ENCODE measurements at places on chromosomes 12 and 14.

- DNase-seq: no peak
Measured at GRCh38 chr12:51020448-51021182, 5.6 kb downstream of the SLC11A2 start.

GRCh38 chr12:77591959-77592743 is 238.5 kb upstream of the NAV3 start:
- DNase-seq: no peak

DNA sequence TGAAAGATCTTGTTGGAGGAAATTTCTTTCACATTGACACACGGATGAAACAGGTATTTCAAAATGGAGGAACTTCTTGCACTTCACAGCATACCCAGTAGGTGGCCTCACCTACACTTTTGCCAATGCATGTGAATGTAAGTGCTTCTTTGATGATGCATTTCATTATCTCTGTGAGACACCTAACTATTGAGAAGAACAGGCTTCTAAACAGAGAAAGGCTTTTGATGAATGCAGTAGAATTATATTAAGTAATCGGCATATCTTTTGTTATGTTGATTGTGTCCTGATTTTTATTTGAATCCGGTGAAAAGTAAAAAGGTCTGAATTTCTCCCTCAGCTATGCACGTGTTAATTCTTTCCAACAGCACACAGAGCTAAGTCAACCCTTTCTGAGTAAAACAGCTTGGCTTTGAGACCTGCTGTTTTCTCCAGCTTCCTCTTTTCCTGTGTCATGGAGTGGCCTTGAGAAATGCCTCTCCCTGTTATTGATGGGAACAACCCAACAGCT is 399.0 kb downstream of the NAV3 start:
- DNase-seq: peak; percentile 12

DNA sequence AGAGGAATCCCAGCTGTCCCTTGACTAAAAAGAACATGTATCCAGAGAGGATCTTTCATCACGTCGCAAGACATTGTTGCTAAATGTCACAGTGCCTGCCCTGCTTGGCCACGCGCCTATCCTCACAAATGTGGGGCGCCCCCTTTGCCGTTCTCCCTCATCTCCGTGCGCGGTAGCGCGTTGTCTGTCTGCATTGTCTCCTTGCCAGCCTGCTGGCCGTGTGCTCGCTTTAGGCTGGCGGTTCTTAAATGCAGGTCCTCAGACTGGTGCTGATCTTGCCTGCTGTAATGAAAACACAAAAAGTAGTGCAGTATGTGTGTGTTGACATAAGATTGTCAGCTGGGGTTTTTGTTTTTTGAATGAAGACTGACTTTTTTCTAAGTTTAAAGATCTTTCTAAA is 198.2 kb upstream of the RGS6 start:
- DNase-seq: no peak

GRCh38 chr12:8987163-8987562 is 2.2 kb upstream of the KLRG1 start:
- no peak for DNase-seq

GRCh38 chr14:41071351-41071750 is 535.3 kb upstream of the LRFN5 start:
- DNase-seq: no peak

- DNase-seq: no peak
Measured at GRCh38 chr14:33455654-33456345, 495.1 kb downstream of the EGLN3 start.

DNA sequence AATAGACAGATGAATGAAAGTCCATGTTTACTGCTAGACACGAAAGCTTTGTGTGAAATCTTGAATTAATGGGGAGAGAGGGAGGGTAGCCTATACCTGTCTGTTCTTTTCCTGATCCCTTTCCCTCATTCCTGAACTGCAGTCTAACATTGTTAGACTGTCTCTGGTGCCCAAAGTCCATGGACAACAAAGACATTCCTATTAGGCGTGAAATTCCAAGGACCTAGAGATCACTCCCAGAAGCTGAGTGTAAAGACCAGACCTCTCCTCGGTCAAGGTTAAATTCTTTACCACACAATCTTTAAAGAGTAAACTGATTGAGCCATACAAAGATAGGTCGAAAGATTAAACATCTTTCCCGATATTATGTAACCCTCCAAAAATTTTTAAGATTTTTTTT is 270.7 kb upstream of the GARIN2 start:
- no peak for DNase-seq

DNA sequence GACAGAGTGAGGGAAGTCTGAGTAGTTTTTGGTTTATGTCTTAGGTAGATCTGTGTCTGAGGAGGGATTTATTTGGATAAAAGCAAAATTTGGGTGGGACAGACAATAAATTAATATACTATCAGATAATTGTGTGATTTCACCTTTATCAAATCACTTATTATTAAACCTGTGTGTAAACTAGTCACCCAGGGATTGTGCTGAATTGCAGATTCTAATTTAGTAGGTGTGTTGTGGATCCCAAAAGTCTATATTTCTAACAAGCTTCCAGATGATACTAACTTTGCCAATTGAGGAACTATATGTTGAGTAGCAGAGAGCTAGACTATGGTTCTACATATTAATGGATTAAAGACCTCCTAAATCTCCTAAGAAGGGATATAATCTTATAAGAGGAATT is 978.5 kb upstream of the FBXO33 start:
- DNase-seq: no peak

DNA sequence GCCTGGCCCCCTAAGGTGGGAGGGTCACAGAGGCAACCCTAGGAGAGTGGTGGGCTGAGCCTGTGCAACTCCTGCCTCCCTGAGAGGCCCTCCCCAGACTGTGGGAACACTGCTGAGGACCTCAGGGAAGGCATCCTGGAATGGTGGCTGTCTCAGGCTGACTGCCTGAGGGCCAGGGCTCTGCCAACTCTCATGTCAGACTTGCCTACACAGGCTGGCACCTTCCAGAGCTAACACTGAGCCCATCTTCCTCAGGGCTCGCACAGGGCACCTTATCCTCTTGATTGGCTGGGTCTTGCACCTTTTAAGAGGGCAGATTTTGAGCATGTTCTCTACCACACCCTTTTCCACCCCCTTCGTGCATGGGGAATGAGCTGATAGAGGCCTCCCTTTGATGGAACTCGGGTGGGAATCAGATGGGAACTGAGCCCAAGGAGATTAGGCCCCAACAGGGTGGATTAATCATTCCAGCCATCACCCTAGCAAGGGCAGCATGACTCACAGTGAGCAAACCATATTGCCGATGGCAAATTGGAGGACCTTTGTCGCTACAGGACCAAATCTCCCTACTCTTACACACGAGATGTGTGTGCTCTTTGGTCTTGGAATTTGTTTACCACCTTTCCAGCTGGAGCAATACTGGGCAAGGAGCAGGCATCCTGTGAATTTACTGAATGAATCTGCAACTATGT is 702.8 kb downstream of the VRK1 start:
- DNase-seq: no peak

DNA sequence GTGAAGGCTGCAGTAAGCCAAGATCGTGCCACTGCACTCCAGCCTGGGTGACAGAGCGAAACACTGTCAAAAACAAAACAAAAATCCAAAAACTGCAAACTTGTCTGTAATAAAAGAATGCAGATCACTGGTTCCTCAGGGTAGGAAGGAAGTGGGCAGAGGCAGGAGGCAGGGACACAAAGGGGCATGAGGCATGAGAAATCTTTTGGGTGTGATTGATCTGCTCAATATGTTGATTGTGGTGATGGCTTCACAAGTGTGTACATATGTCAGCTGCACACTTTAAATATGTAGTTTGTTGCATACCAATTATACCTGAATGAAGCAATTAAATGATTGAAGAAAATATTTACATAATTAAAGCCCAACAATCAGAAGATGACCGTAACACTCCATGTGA is 117.6 kb downstream of the CMAS start:
- DNase-seq: no peak

DNA sequence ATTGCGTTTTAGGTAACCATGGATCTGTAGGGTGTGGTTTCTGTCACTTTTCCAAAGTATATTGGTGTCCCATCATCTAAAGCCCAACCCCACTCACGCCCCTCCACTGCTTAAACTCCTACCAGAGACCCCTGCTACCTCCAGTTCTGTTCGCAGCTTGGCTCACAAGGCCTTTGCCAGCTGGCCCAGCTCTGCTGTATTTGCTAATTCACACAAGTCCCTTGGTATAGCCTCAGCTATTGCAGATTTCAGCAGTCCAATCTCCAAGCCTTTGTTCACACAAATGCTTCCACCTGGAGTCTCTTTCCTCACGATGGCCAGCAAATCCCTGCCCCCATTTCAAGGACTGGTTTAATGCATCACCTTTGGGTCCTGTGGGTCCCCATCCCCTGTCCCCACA is 24.2 kb downstream of the ISCA2 start:
- no peak for DNase-seq

DNA sequence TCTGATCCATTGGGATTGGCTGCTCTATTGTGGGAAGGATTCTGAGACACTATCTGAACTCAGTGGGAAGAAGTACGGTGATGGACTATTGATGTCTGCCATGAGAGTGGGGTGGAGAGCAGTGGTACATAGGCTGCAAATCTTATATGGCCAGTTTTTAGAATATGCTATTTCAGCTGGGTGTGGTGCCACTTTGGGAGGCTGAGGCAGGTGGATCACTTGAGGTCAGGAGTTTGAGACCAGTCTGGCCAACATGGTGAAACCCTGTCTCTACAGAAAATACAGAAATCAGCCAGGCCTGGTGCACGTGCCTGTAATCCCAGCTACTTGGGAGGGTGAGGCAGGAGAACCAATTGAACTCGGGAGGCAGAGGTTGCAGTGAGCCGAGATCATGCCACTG is 505.9 kb downstream of the MED13L start:
- no peak for DNase-seq

DNA sequence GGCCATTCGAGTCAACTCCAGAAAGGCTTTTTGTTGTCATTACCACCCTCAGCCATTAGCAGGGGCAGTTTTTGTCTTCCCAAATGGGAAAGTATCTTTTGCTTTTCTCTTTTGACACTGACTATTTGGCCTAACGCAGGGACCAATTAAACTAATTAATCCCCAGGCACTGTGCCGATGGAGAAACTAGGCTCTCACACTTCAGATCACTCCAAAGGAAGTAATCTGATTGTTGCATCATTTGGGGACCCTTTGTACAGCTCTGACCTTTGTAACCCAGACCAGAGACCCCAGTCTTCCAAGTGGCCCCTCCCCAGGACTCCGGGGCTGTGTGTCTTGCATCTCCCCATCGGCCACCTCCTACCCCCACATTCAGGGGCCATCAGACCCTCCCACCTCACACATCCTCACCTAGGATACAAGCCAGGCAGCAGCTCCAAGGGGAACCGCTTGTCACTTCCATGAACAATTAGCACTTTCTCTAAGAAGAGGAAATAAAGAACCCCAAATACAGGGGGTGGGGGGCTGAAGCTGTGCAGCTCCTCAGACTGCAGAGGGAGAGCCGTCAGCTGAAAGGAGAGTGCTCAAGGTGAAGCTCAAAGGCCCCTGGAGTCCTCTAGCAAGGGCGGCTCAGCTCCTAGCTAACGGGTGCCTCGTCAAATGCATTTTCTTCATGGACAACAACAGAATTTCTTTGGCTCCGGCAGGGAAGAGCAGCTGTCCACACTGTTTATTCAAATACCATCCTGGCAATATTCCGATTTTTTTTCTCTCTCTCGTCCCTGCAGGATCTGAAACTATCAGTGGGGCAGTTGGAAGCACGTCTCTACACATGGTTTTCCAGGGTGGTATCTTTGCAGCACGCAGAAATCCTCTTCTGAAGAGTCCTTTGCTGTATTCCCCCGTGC is 64.3 kb upstream of the DIO3 start:
- DNase-seq: no peak

DNA sequence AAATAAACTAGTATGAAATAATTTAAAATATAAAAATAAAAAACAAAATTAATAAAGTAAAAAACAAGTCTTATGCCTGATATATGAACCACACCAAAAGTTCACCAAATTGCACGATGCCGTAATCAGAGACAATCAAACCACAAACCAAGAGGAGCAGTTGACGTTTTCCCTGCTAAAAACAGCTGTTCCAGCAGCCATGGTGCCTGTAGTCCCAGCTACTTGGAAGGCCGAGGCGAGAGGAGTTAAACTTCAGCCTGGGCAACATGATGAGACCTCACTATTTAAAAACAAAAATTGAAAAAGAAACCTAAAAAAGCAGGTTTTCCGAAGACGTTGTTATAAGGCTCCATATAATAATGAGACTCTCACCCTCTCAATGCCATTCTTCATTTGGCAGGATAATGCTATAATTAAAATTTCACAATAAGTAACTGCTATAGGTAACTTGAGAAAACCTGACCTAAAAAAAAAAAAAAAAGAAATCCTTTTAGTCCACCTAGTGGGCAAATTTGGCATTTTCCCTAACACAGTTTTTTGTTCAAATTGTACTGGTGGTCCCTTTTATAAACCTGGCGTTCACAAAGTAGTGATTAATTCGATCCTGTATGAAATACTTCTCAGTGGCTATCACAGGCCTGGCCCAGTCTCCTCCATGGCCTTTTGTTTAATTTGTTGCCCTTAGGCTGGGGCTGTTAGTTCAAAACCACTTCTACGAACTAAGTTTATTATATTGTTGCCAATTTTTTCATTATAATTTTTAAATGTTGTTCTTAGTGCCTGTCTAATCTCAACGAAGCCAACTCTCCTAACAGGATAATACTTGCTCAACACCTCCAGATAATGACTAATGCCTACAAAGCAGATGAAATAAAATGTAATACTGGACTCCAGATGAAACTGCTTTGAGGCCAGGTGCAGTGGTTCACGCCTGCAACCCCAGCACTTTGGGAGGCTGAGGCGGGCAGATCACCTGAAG is 62.1 kb downstream of the TNFAIP2 start:
- no peak for DNase-seq

DNA sequence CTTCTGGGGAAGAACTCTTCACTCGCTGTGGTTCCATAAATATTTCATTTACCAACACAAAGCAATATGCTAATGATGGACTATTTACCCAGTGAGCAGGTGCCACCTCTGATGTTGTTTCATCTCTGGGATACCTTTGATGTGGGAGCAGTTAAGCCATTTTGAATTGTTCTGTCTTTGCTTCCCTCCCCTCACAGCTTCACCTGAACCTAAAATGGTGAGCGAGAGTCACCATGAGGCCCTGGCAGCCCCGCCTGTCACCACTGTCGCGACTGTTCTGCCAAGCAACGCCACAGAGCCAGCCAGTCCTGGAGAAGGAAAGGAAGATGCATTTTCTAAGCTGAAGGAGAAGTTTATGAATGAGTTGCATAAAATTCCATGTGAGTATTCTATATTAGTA is 352.7 kb downstream of the SYT1 start:
- DNase-seq: no peak

DNA sequence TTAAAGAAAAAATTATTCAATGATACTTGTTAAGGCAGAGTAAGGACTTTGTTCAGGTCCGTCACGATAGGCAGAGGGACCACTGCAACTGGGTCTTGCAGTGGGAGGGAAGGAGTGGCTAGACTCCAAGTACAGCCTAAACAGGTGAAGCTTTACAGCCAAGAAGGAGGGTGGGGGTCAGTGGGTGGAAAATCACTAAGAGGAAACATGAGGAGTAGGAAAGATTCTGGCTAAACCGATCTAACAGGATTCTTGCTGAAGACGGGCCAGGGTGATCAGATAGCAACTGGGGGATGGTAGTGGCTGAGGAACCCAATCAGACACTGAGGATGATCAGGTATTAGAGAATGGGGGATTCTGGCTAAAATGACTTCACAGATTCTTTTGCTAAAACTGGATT is 100.2 kb downstream of the TTC7B start:
- DNase-seq: no peak

- no peak for DNase-seq
Measured at GRCh38 chr14:28777471-28778137, 11.0 kb downstream of the FOXG1 start.

All from skeletal muscle cell (primary cell).